ENCODE measurements at places on chromosomes 4 and X.

GRCh38 chr4:88964450-88964849 is 92.5 kb downstream of the FAM13A start:
- no peak for DNase-seq

DNA sequence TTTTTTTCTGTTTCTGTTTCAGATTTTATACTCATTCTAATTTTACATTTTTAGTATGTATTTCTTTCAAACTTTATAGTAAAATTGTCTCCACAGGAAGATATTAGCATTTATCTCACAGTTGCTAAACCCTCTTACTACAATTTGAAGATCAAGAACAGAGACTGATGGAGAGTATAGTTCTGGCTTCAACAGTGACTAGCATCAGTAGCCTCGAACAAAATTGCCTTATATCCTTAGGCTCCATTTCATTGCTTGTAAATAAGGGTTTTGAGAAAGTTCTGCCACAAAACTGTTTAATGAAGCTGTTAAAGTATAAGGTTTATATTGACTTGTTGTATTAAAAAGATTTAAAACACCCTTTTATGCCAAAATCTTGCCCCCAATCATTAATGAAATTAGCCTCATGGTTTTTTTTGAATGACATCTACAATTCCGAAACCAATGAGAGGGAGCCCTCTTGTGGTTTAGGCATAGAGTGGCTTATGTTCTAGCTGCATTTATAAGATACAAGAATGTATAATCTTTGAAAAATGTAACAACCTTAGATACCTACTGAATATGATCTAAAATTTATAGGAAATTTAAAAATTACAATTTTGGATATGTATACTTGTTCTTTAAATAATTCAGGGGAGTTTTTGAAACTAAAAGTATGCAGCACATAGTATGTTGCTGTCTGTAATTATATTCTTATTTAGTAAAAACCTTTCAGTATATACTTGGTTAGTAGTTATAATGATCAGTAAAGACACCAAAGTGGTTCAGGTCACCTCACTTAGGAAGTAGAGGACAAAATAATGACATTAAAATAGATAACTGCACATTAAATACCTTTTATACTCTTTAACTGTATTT is 109.8 kb upstream of the HPGD start:
- no peak for DNase-seq

DNA sequence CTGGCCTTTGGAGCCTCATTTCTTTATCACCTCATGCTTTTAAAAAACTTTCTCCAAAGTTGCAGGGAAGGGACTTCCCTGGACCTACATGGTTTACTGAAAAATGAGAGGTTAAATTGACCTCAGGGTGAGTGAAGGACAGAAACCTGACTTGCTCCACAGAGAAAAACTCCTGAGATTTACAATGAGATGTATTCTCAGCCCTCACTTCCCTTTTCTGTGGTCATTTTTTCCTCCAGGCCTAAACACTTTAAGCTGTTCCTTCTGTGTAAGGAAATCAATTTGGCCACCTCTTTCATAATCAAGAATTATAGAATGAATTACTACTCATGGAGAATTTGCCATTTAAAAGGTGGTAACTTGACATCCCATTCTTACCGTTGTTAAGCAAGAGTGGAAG is 77.9 kb downstream of the HPGD start:
- no peak for DNase-seq

DNA sequence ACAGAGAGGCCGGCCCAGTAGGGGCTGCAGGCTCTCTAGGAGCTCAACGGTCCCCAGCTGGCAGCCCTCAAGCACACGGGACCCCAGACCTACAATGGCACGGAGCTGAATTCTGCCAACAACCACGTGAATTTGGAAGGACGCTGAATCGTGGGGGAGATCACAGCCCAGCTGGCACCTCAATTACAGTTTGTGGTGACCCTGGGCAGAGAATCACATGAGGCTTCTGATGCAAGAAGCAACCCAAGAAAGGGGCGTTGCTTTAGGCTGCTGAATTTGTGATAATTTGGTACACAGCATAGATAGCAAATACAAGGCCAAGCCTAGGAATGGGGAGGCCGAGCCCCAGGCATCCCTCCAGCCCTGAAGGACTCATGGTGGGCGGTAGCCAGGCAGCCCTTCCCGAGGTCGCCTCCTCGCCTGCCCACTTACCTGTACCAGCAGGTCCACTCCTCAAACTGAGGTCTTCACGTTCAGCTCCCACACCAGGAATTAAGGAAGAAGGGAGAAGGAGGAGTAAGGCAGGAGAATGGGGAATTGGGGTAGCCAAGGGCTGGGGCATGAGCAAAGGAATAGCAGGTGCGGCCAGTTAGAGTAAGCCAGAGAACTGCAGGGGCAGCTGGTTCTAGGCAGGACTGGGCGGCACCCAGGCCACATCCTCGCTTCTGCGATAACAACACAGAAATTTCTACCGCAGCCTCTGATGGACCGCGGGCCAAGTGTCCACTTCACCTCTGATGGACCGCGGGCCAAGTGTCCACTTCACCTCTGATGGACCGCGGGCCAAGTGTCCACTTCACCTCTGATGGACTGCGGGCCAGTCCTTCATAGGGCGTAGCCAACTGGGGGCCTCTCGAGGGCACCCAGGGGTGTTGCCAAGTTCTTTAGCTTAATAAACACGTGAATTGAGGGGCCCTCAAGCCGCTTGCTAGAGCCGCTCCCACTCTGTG is 23.4 kb upstream of the HTRA3 start:
- no peak for DNase-seq
